ENCODE measurements at places on chromosomes 1 and 21.
A peak's percentile ranks its signal among the peaks of the same experiment; 100 is the strongest.

DNA sequence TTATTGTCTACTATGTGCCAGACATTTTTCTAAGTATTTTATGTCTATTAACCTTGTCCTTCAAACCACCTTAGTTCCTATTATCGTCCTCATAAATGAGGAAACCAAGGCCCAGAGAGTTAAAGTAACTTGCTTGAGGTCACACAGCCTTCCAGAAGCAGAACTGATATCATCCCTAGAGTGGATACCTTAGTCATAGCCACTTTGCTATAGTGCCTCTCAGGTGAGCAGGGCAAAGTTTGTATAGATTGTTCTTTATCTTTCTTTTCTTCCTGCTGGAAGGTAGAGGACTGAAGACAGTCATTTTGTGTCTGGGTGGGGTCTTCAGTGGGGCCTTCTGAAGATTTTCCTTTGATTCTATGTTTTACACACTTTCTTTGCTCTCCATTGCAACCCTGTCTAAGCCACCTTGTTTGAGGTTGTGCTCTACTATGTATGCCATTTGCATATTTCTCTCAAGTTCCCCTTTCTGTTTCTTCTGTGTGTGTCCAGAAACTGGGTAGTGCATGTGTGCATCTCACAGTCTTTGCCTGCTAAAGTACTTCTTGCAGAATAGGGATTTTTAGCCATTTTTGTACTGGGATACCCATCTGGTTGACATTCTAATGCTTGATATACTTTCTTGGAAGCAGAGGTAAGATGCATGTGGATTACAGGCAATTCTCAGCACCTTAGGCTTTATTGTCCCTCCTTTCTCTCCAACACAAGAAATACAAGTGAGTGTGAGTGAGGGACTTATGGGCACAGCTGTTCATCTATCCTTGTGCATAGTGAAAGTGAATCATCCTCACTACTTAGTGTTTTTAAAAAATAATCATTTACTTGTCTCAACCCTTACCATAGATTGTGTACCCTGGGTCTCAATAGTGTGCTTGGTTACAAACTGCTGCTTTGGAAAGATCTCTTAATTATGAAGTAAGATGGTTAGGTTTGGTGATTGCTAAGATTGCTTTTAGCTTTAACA is 207.6 kb upstream of the HMCN1 start:
- H3K4me3 ChIP-seq: no peak overlapping the region
- no peaks in the 10 kb centered on the region for H3K4me1 ChIP-seq
- DNase-seq: no peak
- H3K27me3 ChIP-seq: no peaks in the 10 kb centered on the region

GRCh38 chr1:111218701-111219556 is 8.6 kb upstream of the CHI3L2 start:
- peaks cover 16% of the 10 kb centered on the region for H3K4me1 ChIP-seq
- no peak for DNase-seq
- no peak overlapping the region for H3K4me3 ChIP-seq

- H3K27me3 ChIP-seq: no peaks in the 10 kb centered on the region
- no peak overlapping the region for H3K27ac ChIP-seq
- no peak for DNase-seq
Measured at GRCh38 chr1:70820396-70820795, 227.2 kb downstream of the PTGER3 start.

- H3K27me3 ChIP-seq: no peaks in the 10 kb centered on the region
- H3K4me1 ChIP-seq: no peaks in the 10 kb centered on the region
- no peak for DNase-seq
- no peak overlapping the region for H3K4me3 ChIP-seq
- H3K27ac ChIP-seq: no peak overlapping the region
Measured at GRCh38 chr1:151563376-151563775, 23.3 kb downstream of the TUFT1 start.

GRCh38 chr1:10508511-10508951 is 33.8 kb downstream of the PEX14 start:
- H3K36me3 ChIP-seq: no peaks in the 10 kb centered on the region
- peak; percentile 30 for DNase-seq
- no peak overlapping the region for H3K4me3 ChIP-seq
- no peaks in the 10 kb centered on the region for H3K27me3 ChIP-seq
- no peak overlapping the region for H3K27ac ChIP-seq
- H3K4me1 ChIP-seq: peaks cover 27% of the 10 kb centered on the region

- DNase-seq: no peak
- peaks cover 8% of the 10 kb centered on the region for H3K27me3 ChIP-seq
- H3K27ac ChIP-seq: peak overlapping the region; percentile 8
- H3K4me1 ChIP-seq: peaks cover 13% of the 10 kb centered on the region
- no peaks in the 10 kb centered on the region for H3K36me3 ChIP-seq
Measured at GRCh38 chr1:246785494-246786111, 61.4 kb downstream of the SCCPDH start.

- no peaks in the 10 kb centered on the region for H3K27me3 ChIP-seq
- H3K4me3 ChIP-seq: no peak overlapping the region
- H3K27ac ChIP-seq: no peak overlapping the region
- H3K4me1 ChIP-seq: no peaks in the 10 kb centered on the region
- no peaks in the 10 kb centered on the region for H3K36me3 ChIP-seq
Measured at GRCh38 chr1:59248758-59249157, 48.1 kb upstream of the FGGY start.

- peaks cover 8% of the 10 kb centered on the region for H3K4me1 ChIP-seq
- H3K27me3 ChIP-seq: no peaks in the 10 kb centered on the region
- no peak overlapping the region for H3K4me3 ChIP-seq
- no peak overlapping the region for H3K27ac ChIP-seq
Measured at GRCh38 chr1:248807067-248807737, 18.5 kb downstream of the SH3BP5L start.

All from stomach (tissue), 19 donors.